Suppressor macrophage treated with lipopolysaccharide for 4 hours (primary cell): ENCODE measurements at places on chromosomes 6 and 20.
A peak's percentile ranks its signal among the peaks of the same experiment; 100 is the strongest.

- DNase-seq: no peak
Measured at GRCh38 chr6:39918831-39919230, 15.4 kb downstream of the MOCS1 start.

DNA sequence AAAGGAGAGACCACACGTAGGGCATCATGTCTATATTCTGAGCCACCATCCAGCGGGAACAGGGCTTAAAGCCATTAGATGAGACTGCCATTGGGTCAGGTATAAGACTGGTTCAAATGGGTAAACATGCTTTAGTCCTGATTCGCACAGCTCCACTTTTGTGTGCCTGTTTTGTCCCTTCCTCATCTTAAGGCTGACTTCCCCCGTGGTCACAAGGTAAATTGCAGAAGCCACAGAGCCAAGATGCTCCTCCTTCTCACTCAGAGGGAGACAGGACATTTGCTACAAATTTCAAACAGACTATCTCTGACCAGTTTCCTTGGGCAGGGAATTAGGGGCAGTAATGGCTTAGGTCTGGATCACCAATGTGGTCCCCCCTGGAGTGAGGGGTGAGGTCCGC lies 11.4 kb upstream of the IFNGR1 start:
- DNase-seq: peak; percentile 60

DNA sequence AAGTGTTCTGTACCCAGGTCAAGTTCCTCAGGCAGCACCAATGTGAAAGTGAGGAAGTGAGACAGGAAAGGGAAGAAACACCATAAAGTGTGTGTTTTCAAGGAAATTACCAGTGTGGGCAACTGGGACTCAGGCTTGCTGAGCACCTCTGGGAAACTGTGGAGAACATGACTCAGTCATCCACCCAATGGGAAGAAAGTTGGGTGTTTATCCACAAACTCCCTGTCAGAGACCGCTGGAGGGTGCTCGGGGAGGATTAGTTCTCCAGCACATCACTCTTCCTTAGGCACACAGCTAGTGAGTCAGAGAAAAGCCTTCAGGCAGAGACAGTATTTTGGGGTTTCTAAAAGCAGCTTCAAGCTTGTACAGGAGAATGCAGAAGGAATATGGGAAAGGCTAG lies 93.6 kb downstream of the PCSK2 start:
- no peak for DNase-seq

DNA sequence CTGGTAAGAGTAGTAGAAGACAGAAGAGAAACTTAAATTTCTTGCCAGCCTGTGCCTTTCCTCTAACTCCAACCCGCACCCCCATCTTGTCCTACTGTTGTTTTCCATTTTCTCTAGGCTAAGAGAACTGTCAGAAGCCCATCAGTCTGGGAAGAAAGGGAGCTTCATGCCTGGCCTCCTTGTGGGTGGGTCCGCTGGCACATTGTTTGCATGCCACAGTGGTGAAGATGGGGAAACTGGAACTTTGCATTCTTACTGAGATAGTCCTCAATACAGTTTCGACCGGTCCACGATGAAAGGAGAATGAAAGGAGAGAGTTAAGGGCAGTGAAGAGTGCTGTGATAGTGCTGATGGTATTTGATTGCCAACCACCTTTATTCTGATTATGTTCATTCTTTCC lies 103.1 kb downstream of the TCP11 start:
- no peak for DNase-seq

GRCh38 chr6:35216412-35216732 lies 2.6 kb downstream of the SCUBE3 start:
- no peak for DNase-seq
